HFFc6 (cell line): ENCODE measurements at places on chromosomes 2 and 18. TPM values are rescaled to one million over a fixed set of nuclear protein-coding genes. Genes with fewer than 3 reads are reported as not detected.

- DNase-seq: peak; percentile 62
These were observed 779 bp downstream of the PTPRN start for GRCh38 chr2:219308142-219309101.

- DNase-seq: no peak
These were observed 129.7 kb upstream of the CAPN13 start for GRCh38 chr2:30936977-30937376.

DNA sequence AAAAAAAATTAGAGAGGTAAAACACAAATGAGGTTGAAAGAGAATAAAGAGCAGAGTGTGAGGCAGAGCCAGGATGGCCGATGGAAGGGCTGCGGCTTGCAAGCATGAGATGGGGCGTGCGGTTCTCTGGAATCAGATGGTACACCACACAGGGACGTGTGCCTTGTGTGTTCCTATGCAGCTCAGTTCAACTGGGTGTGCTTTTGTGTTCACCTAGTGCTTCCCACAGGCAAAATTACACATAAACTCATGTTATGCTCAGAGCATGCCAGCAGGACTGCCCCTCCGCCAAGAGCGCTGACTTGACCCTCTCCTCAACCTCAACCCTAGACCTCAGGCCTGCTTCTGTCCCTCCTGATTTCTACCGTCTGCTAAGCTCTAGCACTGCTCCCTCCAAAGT is 24.4 kb downstream of the STARD7 start:
- no peak for DNase-seq

GRCh38 chr2:32135409-32135808 is 30.3 kb upstream of the SLC30A6 start:
- peak; percentile 82 for DNase-seq

DNA sequence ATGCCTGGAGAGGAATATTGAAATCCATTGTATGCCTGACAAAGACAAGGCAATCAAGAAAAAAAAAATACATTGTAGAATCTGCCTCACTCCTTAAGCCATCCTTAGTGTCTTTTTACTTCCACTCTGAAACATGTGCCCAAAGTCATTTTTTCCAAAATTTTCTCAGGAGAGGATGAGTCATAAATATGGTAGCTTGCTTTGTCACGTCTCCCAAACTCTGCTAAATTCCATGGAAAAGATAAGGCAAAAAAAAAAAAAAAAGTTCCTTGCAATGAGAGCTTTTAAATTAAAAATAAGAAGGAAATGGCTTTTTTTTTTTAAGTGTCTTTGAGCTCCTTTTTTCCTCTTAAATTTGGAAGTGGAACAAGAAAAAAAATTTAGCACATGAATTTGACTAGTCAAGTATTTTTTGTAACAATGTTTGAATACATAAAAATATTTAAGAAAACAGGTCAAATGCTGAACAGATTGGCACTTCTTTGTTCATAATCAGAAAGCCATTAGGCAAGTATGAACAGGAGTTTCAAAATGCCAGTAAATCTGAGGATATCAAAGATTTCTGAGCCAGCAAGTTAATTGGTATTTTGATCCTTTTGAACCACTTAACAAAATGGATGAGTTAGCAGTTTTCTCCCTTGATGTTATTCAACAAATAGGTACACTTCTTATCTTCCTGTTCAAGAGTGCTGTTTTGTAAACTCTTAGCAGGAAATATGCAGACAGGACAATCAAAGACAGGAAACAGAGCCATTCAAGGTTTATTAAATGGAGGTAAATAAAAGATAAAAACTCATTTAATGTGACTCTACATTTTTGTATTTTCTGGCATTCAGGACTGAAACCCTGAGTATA is 247.3 kb upstream of the SP5 start:
- DNase-seq: no peak

DNA sequence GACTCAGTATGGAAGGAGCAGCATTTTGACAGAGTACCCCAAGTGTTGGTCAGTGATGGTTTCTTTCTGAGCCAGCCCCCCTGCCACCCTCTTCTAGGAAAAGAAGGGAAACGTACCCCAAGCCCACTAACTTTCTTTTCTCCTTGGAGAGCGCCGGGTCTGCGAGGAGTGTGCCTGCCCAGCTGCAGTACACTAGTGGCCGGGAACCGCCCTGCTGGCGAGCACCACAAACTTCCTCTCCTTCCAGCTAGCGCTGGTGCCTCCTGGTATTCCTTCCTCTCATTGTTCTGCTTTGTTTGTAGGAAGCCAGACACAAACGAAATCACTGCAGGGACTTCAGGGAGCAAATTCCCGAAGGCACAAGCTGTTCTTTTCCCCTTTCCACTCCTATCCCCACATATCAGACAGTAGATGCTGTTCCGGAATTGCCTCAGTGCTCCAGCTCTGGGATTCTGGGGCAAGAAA is 1.8 kb downstream of the CCDC85A start:
- DNase-seq: peak; percentile 63

GRCh38 chr2:180983468-180984242 is 3.2 kb downstream of the UBE2E3 start:
- peak; percentile 55 for DNase-seq

- no peak for DNase-seq
These were observed 57.7 kb downstream of the PELI1 start for GRCh38 chr2:64086347-64087082.

- no peak for DNase-seq
These were observed 352.1 kb downstream of the RND3 start for GRCh38 chr2:150135223-150135883.

- DNase-seq: no peak
These were observed 285.0 kb upstream of the KCNH7 start for GRCh38 chr2:163123526-163123925.

DNA sequence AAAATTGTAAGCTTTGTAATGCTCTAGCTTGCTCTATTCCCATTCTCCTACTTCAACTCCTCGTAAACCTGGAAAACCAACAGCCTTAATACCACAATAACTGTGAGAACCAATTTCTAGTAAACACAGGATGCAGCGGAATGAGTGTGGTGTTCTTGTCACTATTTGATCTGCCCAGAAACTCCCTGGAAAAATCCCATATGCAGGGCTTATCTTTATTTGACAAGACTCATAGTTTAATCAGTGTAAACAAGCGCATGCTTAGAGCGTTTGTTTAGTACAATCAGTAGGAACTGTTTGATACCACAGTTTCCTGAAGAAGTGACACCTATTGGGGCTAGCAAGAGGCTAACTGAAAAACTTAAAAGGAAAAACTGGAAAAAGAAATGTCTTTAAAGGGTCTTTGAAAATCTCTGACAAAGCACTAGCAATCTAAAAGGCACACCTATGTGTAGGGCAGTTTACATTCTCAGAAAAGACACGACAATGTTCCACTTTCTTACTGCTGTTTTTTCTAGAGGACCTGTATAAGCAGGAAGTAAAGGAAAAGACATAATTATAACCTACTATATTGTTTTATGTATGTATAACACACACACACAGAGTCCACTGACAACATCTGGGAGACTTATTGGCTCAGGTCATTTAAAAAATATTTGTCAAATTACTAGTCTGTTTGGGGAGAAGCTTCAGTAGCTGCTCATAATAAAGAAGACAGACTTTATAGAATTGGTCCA is 241.4 kb upstream of the KLHL14 start:
- no peak for DNase-seq

GRCh38 chr2:17387591-17387990 is 130.6 kb downstream of the RAD51AP2 start:
- no peak for DNase-seq

- DNase-seq: no peak
These were observed 663 bp downstream of the RHBDD1 start for GRCh38 chr2:226836548-226836885.

DNA sequence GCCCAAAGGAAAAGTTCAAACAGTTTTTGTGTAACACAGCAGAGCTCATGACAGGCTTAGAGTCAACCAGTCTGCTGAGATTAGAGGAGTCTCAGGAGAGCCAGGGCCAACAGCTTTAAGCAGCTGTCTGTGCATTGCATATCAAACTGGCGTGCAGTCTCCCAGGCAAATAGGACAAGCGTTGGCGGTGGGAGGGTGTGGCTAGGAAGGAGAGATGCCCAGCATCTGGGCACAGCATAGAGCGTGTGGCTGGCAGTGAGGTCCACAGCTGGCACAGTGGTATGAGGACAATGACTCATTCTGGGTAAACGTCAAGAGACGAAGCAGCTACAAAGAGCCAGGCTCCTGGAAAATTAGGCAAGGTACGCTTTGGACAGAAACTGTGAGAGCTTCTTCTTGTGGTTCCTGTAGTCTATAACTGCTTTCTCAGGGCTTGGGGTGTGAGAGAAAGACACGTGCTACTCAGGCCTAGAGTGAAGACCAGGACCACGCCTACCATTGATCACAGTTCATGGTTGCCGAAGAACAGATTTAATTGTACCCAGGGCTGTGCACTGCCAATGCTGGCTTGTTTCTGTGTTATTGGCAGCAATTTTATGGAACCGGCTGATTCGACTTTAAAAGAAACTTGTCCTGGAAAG is 14.8 kb downstream of the ZAP70 start:
- no peak for DNase-seq

- DNase-seq: no peak
These were observed 33.3 kb downstream of the DSEL start for GRCh38 chr18:67483237-67483636.

GRCh38 chr2:37201766-37202165 is 5.5 kb downstream of the CEBPZOS start:
- no peak for DNase-seq

DNA sequence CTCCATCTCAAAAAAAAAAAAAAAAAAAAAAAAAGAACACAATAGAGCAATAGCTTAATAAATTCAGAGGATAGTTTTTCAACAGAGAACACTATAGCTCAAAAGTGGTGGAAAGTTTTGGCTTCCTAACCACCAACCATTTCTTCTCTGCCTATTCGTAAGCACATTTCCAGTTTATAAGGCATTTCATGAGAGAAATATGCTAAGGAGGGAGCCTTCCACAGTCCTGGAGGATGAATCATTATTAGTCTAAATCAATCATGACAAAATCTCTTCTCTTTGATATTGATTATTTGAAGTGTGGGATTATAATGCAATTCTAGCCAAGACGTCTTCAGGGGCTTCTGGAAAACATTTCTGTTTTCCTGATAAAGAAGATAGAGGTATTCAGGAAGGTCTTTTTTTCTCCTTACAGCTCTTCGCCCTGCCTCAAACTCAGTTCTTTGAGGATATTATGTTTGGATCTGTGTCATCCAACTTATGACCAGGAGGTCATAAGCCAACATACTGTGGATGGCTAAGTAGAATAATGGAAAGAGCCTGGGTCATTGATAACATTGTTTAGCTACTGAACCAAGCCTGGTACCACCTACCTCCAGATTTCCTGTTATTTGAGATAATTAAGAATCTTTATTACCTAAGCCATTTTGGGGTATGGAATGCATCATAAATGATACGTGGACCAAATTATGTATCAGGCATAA is 207.3 kb downstream of the TRIB2 start:
- peak; percentile 67 for DNase-seq

DNA sequence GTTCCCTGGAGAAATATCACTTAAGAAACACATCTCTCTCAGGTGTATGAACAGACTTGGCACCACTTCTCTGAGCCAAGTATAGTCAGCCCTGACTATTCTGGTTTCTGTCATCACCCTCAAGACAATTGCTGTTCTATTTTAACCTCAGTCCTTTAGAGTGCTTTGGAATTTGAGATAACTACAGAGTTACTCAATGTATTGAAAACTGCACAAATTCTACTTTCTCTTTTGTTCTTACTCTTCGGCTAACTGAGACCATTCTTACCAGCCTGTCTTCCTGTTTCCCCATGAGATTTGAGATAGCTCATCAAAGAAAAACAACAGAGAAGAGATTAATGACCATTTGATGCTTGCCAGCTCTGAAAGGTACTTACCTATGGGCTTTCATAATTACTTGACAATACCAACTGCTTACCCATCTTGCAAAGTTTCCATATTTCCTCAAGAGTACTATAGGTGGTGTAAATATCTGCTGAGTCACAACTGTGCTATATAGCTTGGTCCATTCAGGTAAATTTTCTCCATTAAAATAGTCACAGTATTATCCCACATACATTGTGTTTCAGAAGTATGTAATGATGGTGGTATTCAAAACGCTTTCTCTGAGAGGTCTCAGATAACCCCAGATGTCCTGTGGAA is 467.5 kb upstream of the CHST9 start:
- DNase-seq: no peak

GRCh38 chr2:61177727-61178549 is 15.9 kb downstream of the C2orf74 start:
- DNase-seq: no peak

DNA sequence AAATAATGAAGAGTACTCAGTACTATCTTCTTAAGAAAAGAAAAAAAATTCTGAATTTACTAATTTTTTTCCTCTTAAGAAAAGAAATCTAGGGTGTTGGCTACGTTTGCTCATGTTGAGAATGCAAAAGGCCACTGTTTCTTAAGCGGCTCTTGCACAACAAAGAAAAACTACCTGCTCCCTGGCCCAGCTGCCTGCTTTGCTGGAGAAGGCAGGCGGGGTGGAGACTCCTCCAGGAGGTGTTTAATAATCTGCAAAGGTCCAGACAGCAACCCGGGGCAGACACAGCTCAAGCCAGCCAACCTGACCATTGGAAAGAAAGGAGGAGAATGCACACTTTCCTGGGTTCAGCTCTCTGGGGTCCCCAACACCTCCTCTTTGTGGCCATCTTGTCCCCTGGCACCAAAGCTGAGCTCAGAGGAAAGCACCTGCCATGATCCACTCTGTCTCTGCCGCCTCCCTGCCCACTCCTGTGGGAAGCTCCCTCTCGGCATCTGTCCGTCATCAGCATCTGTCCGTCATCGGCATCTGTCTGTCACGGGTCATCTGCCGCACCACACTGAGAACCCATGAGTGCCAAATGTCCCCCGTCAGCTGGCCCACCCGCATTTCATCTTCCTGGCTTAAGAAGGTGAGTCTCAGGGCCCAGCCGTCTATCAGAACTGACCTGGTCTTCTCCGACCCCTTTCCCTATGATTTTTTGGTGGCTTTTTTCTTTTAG is 11.9 kb downstream of the ZNF516 start:
- no peak for DNase-seq

- DNase-seq: no peak
These were observed 2.5 kb downstream of the HADHA start for GRCh38 chr2:26241928-26242436.

GRCh38 chr2:120949027-120949956 is 213.6 kb downstream of the GLI2 start:
- DNase-seq: no peak

- no peak for DNase-seq
These were observed 21.5 kb upstream of the PKDCC start for GRCh38 chr2:42026272-42026671.

- no peak for DNase-seq
These were observed 43.0 kb upstream of the ZNF804A start for GRCh38 chr2:184555352-184555751.

Gene HOXD12
- total RNA-seq: 0.28 TPM in 1 of 3 replicates, not detected in the others

Gene TMEM247
- not detected in 3 replicates for total RNA-seq

Gene KIAA2012
- 0.12 to 0.41 TPM (median 0.26 TPM) in 3 replicates for total RNA-seq

Gene SP3
- 41.8 to 55.6 TPM (median 46.5 TPM) in 3 replicates for total RNA-seq

Gene TCF23
- total RNA-seq: not detected in 3 replicates

Gene DNAJC5G
- not detected in 3 replicates for total RNA-seq

Gene TMEM163
- not detected in 2 replicates for total RNA-seq

Gene G6PC2
- not detected in 3 replicates for total RNA-seq

Gene LCT
- not detected in 3 replicates for total RNA-seq

Gene C2orf66
- total RNA-seq: not detected in 3 replicates

Gene EVX2
- not detected in 2 replicates for total RNA-seq
